ENCODE measurements at places on chromosomes 5 and 9.

DNA sequence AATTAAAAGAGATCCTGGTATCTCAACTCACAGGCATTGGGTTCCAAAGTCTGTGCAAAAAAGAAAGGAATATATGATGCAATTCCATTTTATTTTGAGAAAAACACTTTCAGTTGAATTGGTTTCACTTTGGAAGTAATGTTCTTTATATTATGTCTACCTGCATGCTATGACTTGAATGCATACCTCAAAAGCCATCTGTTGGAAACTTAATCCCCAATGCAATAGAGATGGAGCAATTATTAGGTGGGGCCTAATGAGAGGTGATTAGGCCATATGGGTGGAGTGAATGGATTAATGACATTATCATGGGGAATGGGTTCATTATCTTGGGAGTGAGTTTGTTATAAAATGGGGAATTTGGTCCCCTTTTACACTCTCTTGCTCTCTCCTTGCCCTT, 293.3 kb downstream of the CSNK1G3 start:
- DNase-seq: no peak

DNA sequence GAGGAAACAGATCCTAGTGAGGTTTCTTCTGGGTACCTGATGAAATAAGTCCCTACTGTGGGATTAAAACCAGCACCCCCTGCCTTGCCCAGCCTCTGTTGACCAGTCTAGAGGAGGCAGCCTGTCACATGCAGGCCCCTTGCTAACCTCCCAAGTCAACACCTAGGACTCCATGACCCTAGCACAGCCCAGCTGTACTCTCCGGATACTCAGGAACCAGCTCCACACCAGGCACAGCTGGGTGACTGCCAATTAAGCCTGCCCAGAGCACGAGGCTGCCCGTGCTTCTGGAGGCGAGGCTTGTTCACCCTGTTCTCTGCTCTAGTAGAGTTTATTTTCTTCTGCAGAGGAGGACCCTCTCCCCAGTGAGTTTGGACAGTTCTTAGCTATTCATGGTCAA, 92.5 kb downstream of the SNX24 start:
- DNase-seq: no peak

DNA sequence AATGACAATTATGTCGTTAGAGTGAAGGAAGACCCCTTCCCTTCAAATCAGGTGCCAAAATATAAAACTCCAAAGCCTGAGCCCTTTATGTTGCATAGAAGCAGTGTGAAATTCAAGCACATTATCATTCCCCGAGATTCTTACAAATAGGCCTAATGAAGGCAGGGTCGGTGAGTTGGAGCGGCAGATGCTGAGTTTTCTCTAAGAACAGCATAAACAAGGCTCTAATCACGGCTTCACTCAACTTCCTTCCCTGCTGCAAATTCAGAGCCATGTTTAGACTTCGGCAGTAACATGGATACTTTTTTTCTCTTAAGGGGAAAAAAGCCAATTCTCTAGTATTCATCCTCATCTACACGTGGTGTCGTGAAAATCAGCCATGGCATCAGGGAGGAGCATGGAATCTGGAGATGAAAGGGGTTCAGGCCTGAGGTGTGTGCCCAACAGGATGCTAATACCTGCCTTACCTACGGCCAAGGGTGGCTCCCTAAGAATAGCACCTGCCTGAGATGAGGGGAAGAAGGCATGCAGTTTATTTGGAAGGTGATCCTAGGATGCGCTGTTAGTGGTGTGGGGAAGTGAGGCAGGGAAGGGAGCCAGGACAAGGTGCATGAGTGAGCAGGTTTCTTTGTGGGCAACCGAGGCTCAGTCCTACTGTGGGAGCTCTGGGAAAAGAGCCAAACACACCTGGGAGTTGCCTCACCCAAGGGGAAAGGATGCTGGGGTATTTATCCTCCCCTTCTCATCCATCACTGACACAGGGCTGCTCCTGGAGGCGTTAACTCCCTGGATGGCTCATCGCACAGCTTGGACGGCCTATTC, 146.8 kb upstream of the TBC1D2 start:
- no peak for DNase-seq

DNA sequence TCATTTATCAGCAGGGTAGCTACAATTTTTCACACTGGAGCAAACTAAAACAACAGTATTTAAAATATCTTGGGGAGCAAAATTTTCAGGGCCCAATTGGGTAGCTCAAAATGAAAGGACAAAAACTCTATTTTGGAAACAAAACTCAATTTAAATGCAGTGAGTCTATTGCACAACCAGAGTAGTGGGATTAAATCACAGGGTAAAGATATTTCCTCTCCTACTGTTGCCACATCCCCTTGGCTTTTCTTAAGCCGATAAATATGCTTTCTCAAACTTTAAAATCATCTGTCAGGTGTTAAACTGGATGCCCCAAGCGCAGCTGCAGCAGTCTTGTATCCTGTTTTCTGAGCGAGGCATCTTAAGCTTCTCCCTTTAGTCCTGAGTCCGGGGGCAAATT, 1474.3 kb upstream of the CDH9 start:
- DNase-seq: no peak

DNA sequence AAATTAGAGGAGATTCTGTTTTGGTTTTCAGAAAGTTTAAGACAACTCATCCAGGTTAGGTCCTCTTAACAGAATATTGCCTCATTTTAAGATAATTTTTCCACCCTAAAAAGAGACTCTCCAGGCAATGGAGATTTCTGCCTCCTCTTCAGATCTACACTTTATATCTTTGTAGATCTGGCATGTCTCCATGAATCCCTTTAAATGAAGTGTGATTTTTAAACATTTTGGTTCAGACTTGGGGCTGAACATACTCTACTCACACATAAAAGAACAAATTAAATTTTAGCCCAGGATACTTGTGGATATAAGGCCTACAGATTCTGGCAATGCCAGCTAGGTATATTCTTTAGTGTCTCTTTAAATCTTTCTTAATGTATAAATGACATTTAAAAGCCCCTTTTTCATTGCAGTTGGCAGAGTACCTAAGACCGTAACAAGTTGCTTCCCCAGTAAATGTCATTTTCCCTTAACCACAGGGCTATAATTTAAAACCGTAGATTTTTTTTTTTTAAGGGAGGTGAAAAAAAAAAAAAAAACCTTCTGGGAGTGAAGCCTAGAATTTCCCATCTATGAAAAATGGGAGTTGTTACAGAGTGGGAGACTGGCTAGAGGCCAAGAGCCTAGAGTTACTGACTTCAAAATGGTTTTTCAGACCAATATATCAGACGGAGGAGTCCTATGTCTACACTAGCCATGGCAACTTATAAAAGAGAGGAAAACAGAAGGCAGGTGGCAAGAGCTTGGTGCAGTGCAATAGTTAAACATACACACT, 207.8 kb upstream of the TARS1 start:
- DNase-seq: no peak

DNA sequence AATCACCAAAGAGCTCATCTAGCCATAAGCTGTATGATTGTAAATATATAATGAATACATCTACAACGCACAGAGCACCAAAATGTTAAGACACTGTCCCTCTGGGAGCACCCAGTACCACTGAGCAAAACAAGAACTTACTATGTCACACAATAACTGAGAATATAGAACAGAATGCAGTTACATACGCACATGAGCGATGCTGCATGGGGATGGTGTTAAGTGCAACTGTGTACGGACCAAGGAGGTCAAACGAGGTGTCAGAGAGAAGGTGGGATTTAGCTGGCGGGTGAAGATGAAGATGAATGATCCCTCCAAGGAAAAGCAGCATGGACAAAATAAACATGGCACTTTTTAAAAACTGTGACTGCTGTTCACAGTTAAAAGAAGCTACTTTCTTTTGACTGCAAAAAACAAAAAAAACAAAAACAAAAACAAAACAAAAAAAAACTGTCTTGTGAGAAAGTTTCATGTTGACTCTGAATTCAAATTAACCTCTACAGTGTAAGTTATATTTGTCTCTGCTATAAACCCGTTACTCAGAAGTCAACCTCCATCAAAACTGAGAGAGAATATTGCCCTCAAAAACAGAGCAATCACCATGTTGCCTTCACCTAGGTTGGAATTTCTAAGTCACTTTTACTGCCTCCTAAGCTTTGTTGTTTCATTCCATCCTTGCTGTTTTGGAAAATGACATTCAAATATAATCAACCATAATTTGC, 169.6 kb upstream of the GNA14 start:
- no peak for DNase-seq

DNA sequence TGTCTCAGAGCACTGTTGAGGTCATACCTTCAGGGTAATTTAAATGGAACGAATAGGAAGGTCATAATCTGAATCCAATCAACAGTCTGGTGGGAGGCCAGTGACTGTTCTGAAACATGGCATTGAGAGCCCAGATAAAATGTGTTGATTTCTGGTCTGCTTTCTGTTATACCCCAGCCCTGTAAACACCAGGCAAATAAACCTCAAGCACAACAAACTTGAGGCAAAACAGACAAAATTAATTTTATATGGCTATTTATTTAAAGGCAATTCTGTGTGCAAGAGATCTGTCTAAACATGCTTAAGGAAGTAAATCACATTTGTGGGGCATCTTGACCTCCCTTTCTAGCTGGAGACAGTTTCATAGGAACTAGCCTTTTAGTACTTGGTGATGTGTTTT, 140.9 kb upstream of the SPEF2 start:
- DNase-seq: no peak

DNA sequence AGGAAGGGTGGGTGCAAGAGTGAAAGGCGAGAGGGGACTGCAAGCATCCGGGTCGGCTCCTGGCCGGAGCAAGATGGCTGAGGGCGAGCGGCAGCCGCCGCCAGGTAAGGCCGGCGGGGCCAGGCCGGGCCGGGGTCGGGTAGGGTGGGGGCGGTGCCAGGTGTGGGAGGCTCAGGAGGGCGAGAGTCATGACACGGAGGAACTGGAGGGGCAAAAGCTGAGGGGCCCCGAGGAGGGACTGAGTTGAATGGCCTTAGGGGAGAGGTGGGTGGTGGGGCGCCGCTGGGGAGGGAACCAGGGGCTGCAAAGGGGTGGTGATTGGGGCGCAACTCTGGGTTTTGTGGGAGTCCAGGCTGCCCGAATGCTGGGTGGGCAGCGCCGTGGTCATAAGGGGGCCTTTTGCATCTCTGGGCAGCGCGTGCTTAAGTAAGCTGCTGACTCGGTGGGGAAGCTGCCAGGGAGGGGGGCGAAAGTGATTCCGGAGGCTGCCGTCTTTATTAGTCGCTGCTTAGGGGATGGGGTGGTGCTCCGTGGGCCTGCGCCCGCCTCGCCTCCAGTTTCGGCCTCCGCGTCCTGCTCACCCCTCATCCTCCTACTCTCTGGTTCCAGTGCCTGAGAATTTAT, 425 bp downstream of the PTPA start:
- no peak for DNase-seq

DNA sequence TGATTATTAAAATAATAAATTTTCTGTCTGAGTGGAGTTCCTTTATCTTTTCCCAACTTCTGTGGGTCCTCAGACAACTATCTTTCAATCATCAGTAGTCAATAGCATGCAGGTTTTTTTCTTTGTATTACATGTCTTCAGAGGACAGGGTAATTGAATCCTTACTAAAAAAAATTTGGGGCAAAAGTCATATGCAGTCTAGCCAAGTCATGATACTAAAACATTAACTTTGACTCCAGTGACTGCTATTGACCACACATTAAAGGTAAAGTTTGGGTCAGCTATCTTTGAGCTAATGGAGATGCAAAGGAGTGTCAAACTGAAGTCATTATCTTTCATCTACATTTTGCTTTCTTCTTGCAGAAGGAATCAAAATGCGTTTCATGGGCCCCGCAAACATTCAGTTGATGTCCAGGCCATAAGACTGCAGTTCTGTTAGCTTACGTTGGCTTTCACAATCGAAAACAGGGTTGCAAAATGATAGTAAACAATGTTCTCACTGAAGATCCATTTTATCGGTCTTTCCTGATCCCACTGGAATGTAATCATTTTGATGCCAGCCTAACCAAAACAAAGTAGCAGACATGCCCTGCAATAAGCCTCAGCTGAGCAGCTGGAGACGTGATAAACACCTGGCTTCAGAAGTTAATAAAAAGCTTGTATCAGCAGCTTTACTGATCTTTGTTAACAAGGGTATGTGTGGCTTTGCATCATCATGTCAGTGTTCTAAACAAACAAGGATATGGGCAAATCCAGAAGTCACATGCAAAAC, 186.1 kb upstream of the PRLR start:
- DNase-seq: no peak
